ENCODE measurements at places on chromosomes 3 and 15. TPM values are rescaled to one million over a fixed set of nuclear protein-coding genes. Genes with fewer than 3 reads are reported as not detected.

GRCh38 chr15:52101542-52102323, 10.8 kb downstream of the BCL2L10 start:
- H3K4me3 ChIP-seq, result no peak overlapping the region
- no peaks in the 10 kb centered on the region for H3K27me3 ChIP-seq
- no peak overlapping the region for H3K27ac ChIP-seq
- no peaks in the 10 kb centered on the region for H3K36me3 ChIP-seq
- DNase-seq, result no peak

DNA sequence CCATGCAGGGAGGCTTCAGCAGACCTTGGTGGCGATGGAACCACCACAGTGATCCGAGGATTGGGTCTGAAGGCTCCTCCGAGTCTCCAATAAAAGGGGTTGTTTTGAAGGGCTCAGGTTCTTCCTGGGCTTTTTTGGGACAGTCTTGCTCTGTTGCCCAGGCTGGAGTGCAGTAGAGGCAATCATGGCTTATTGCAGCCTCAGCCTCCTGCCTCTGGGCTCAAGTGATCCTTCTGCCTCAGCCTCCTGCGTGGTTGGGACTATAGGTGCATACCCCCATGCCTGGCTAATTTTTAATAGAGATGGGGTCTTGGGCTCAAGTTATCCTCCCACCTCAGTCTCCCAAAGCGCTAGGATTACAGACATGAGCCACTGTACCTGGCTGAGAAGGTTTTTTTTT, 84.8 kb downstream of the IGF1R start:
- DNase-seq, result no peak
- H3K4me3 ChIP-seq, result no peak overlapping the region
- no peaks in the 10 kb centered on the region for H3K36me3 ChIP-seq

DNA sequence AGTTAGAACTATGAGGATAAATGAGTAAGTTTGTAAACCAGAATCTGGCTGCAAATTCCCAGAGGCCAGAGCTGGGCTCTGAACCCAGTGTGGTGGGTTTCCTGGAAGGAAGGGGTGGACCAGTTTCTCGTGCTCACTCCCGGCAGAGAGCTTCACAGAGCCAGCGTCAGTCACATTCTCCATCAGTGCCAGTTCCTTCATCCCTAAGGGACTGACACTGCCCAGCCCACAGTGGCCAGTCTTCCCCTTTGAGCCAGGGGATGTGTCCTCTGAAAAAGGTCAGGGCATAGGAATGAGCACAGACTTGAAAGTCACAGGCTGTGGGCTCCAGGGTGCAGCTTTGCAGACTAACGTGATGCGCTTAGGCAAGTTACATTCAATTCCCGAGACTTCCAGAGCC, 135.8 kb upstream of the HACD2 start:
- no peaks in the 10 kb centered on the region for H3K27me3 ChIP-seq
- DNase-seq, result no peak
- no peaks in the 10 kb centered on the region for H3K36me3 ChIP-seq
- no peak overlapping the region for H3K4me3 ChIP-seq

- no peak for DNase-seq
- peaks cover 30% of the 10 kb centered on the region for H3K4me1 ChIP-seq
- no peak overlapping the region for H3K4me3 ChIP-seq
- H3K27ac ChIP-seq, result no peak overlapping the region
- H3K27me3 ChIP-seq, result peaks cover 3% of the 10 kb centered on the region
- H3K36me3 ChIP-seq, result no peaks in the 10 kb centered on the region
These were observed 236.8 kb downstream of the TLE3 start for GRCh38 chr15:69860921-69861320.

GRCh38 chr15:38745126-38745525, 180.5 kb upstream of the RASGRP1 start:
- H3K4me1 ChIP-seq, result no peaks in the 10 kb centered on the region
- H3K27ac ChIP-seq, result no peak overlapping the region
- no peak for DNase-seq

GRCh38 chr15:95503640-95504225, 826.8 kb upstream of the NR2F2 start:
- no peaks in the 10 kb centered on the region for H3K36me3 ChIP-seq
- H3K4me1 ChIP-seq, result no peaks in the 10 kb centered on the region
- no peaks in the 10 kb centered on the region for H3K27me3 ChIP-seq

- no peaks in the 10 kb centered on the region for H3K27me3 ChIP-seq
- DNase-seq, result no peak
These were observed 83.6 kb downstream of the AKAP13 start for GRCh38 chr15:85463976-85464375.

DNA sequence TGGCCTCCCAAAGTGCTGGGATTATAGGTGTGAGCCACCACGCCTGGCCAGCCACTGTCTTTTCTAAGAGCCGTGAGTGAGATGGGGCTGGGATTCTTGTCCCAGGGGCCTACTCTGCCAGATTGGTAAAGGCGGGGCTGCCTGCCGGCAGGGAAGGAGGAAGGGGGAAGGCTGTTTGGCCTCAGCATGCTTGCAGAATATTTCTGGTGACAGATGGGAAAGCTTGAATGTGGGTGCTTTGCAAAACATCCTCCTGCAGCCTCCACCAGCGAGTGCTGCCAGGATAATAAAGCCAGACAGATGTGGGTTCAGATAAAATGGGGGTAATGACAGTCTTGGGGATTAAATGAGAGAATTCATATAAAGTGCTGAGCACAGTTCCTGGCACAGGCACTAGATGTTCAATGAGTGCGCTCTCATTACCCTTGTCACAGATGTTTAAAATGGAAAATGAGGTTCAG, 19.8 kb upstream of the ACOX2 start:
- no peaks in the 10 kb centered on the region for H3K36me3 ChIP-seq
- H3K4me1 ChIP-seq, result no peaks in the 10 kb centered on the region
- H3K4me3 ChIP-seq, result no peak overlapping the region
- no peaks in the 10 kb centered on the region for H3K27me3 ChIP-seq
- no peak for DNase-seq

- H3K27me3 ChIP-seq, result no peaks in the 10 kb centered on the region
- H3K36me3 ChIP-seq, result peaks cover 26% of the 10 kb centered on the region
- H3K27ac ChIP-seq, result no peak overlapping the region
- no peak overlapping the region for H3K4me3 ChIP-seq
- DNase-seq, result no peak
These were observed 73.3 kb downstream of the SLC24A1 start for GRCh38 chr15:65695081-65695480.

DNA sequence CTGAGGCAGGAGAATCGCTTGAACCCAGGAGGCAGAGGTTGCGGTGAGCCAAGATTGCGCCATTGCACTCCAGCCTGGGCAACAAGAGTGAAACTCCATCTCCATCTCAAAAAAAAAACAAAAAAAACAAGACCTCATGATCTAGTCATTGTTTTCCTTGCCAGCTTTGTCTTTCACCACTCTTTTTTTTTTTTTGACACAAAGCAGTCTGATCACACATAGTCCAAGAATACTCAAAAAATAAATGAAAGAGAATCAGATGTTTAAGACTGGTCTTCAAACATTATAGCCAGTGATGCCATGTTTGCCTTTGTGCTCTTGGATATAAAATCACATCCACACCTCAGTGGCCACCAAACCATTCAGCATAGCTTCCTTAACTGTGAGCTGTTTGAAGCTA, 5.8 kb upstream of the ADAM10 start:
- no peak overlapping the region for H3K27ac ChIP-seq
- no peak overlapping the region for H3K4me3 ChIP-seq
- peaks cover 12% of the 10 kb centered on the region for H3K4me1 ChIP-seq
- no peaks in the 10 kb centered on the region for H3K36me3 ChIP-seq
- DNase-seq, result no peak
- no peaks in the 10 kb centered on the region for H3K27me3 ChIP-seq

DNA sequence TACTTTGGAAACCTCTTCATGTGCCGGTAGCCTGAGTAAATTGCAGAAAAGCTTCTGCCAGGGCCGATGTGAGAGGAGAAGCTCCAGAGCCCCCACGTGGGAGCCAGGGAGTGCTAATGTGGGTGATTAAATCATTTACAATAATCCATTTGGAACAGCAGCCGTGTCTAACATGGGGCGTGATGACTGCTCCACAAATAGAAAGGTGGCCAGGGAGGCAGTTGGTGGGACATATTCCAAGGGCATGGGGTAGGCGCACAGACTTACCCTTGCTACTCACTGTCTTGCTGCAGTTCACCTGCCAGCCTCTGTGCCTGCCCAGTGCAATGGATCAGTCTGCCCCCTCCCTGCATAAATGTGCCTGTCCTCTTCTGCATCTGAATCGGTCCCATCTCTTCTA, 39.3 kb upstream of the INSYN1 start:
- no peaks in the 10 kb centered on the region for H3K4me1 ChIP-seq
- no peaks in the 10 kb centered on the region for H3K27me3 ChIP-seq
- H3K4me3 ChIP-seq, result no peak overlapping the region
- no peak for DNase-seq

GRCh38 chr3:196419386-196419785, 12.8 kb downstream of the UBXN7 start:
- H3K4me1 ChIP-seq, result no peaks in the 10 kb centered on the region
- no peak for DNase-seq
- H3K4me3 ChIP-seq, result no peak overlapping the region

DNA sequence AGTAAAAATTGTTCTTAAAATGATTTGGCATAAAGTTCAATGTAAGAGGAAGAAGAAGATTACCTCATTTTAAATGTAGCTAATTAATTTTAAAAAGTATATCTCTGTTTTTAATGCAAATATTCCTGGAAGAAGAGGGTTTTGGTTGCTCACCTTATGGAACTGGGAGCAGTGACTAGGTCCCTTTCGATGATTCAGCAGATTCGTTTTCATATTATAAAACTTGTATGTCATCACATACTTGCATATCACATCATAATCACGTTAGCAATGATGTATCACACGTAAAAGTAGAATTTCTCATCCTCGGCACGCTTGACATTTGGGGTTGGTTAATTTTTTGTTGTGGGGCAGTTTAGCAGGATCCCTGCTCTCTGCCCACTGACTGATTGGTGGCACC, 47.6 kb downstream of the GPR160 start:
- H3K4me3 ChIP-seq, result no peak overlapping the region
- no peaks in the 10 kb centered on the region for H3K4me1 ChIP-seq
- H3K36me3 ChIP-seq, result peaks cover 7% of the 10 kb centered on the region
- no peaks in the 10 kb centered on the region for H3K27me3 ChIP-seq

DNA sequence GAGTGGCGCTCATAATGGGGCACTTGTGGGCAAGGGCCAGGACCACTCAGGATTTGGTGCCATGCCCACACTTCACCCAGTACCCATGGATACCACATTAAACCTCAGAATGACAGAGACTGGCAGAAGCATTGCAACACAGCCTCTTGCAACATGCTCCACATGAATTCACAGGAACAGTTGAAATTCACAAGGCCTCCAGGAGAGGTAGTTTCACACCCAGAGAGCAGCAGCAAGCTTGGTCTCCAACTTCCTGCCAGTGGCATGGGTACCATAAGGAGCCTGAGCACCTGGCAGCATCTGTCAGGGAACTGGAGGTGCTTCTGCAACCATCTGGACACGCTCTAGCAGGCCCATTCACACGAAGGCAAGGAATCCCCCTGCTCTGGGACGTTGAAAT, 101.0 kb downstream of the OSBPL10 start:
- H3K27ac ChIP-seq, result no peak overlapping the region
- H3K4me3 ChIP-seq, result no peak overlapping the region
- H3K36me3 ChIP-seq, result no peaks in the 10 kb centered on the region
- no peak for DNase-seq
- H3K4me1 ChIP-seq, result no peaks in the 10 kb centered on the region
- H3K27me3 ChIP-seq, result no peaks in the 10 kb centered on the region

DNA sequence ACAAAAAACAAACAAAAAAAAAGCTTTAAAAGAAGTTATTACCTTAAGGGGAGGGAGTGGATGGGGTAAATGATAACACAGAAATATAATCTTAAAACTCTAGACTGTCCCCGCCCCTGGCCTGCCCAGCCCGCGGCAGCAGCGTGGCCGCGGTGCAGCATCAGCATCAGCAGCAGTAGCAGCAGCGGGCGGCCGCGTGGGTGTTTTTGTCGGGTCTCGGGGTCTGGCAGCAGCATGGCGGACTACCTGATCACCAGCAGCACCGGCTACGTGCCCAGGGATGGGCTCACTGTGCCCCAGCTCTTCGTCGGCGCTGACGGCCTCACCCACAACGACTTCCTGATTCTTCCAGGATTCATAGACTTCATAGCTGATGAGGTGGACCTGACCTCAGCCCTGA, 80.0 kb upstream of the ANKRD28 start:
- no peaks in the 10 kb centered on the region for H3K27me3 ChIP-seq
- no peak overlapping the region for H3K27ac ChIP-seq
- H3K4me3 ChIP-seq, result no peak overlapping the region

GRCh38 chr3:156160647-156161046, 40.3 kb downstream of the KCNAB1 start:
- no peaks in the 10 kb centered on the region for H3K27me3 ChIP-seq
- no peaks in the 10 kb centered on the region for H3K4me1 ChIP-seq
- H3K4me3 ChIP-seq, result no peak overlapping the region
- DNase-seq, result no peak

- H3K27me3 ChIP-seq, result no peaks in the 10 kb centered on the region
- no peak for DNase-seq
- H3K27ac ChIP-seq, result no peak overlapping the region
- H3K4me1 ChIP-seq, result peaks cover 14% of the 10 kb centered on the region
- no peak overlapping the region for H3K4me3 ChIP-seq
- no peaks in the 10 kb centered on the region for H3K36me3 ChIP-seq
These were observed 69.4 kb downstream of the ITPR1 start for GRCh38 chr3:4562595-4562994.

GRCh38 chr15:88803241-88803919, at the start of gene ACAN:
Gene ACAN, plus strand, starts transcription at chr15:88803436. Its CDS starts 32,771 bp downstream, at chr15:88836207.
- no peaks in the 10 kb centered on the region for H3K36me3 ChIP-seq
- no peak within 1 kb of the TSS for H3K27ac ChIP-seq
- no peak for DNase-seq
- H3K4me1 ChIP-seq, result no peaks in the 10 kb centered on the region

- no peaks in the 10 kb centered on the region for H3K27me3 ChIP-seq
- no peaks in the 10 kb centered on the region for H3K4me1 ChIP-seq
- H3K36me3 ChIP-seq, result no peaks in the 10 kb centered on the region
- no peak overlapping the region for H3K4me3 ChIP-seq
- DNase-seq, result no peak
These were observed 15.5 kb upstream of the VIPR1 start for GRCh38 chr3:42486814-42487565.

DNA sequence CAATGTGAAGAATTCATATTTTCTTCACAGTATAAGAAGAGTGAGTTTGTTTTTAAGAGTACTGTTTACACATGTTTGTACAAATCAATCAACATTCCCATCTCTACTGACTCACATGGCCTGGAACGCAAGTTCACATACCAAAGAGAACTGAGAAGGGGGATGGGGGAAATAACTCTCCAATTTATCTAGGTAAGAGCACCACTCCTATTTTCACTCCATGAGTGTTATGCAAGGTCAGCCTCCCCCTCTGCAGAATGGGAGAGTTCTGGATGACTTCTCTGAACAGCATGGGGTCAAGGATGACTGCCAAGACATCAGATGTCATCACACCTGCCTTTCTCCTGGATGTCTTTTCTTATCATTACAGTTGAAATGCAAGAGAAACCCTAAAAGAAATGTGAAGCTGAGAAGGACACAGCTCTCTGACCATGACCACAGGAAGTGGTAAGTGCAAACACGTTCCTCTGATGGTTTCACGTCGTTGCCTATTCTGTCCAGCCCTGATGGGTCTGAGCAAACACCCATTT, 95.2 kb downstream of the SEMA6D start:
- no peak for DNase-seq
- H3K27ac ChIP-seq, result no peak overlapping the region
- no peaks in the 10 kb centered on the region for H3K4me1 ChIP-seq
- H3K27me3 ChIP-seq, result no peaks in the 10 kb centered on the region
- H3K36me3 ChIP-seq, result no peaks in the 10 kb centered on the region

ARRDC4 gene
- 6.2 TPM for total RNA-seq

CSPG5 gene
- 0.09 TPM for total RNA-seq

CHRNA5 gene
- 1.9 TPM for total RNA-seq

ESYT3 gene
- 0.09 TPM for total RNA-seq

STAB1 gene
- 19.5 TPM for total RNA-seq

OXTR gene
- total RNA-seq, result 0.80 TPM

GLDN gene
- total RNA-seq, result 0.14 TPM

SERPINI2 gene
- total RNA-seq, result 0.19 TPM

MINAR1 gene
- 0.38 TPM for total RNA-seq

MESP1 gene
- total RNA-seq, result 0.38 TPM

ATP6V1A gene
- total RNA-seq, result 39.6 TPM

Data from thymus (tissue), 14 donors.